ENCODE measurements at places on chromosomes 7 and 10.

- DNase-seq, result no peak
These were observed 112.5 kb downstream of the RALA start for GRCh38 chr7:39735903-39736302.

GRCh38 chr7:116432527-116432916 lies 67.0 kb upstream of the CAV2 start:
- DNase-seq, result no peak

DNA sequence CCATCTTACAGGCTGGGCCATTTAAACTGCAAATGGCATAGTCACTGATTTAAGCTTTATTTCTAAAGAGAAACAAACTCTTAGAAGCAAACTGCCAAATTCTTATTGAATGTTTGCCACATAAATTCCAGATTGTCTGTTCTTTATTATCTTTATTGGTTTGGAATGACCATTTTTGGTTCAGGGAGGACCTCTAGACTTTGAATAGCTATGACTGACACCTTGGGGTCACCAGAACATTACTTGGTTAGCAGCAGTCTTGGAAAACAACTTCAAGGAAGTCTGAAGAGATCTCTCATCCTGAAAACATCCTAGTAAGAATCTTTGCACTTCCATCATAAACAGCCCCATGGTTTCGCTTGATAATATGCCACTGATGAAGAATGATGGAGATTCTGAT lies 197.1 kb downstream of the SUGCT start:
- DNase-seq, result no peak

DNA sequence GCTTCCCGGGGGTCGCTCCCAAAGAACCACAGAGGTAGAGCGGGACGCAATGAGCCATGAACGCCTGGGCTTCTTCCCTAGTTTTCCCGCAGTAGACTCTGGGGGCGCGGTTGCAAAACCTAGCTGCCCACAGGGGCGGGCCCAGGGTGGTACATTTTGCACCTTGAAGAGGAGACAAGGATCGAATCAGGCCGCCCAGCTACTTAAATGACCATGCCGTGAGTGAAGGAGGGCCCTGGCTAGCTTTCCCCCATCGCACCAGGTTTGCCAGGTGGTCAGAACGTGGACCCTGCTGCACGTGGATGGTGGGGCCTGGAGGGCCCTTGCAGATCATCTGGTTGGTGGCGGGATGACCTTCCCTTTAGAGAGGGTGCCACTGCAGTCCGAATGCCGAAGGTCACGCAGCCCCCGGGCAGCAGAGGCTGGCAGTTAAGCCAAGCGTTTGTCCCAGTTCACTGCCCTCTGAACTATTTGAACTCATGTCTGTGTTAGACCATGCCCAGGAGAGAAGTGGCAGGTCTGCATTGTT lies 604 bp upstream of the SHTN1 start:
- DNase-seq, result peak; percentile 8

GRCh38 chr7:87223666-87224065 lies 4.1 kb upstream of the TMEM243 start:
- no peak for DNase-seq

DNA sequence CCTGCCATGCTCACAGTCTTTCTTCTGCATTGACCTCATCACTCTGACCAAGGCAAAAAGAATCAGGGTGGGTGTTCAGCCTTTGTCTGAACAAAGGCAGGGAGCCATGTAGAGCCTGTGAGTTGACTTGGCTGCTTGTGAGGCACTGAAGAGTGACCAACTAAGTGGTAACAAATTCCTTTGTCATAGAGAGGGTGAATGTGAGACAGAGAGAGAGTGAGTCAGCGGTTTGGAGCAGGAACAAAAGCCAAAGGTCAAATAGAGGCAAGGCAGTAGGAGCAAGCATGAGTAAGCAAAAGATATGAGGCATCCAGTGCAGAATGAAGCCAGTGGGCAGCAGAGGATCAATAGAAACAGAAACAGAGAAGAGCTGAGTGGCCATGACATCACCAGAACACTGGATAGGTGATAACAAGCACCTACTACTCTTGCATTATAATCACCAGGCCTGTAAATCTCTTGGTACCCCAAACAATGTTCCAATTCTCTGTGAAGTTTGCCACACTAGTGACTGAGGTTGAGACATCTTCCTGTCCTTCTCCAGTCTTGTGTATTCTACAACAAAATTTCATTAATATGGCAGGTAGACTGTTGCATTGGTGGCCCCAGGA lies 116.2 kb upstream of the LAMB4 start:
- DNase-seq, result peak; percentile 86

All from RPMI8226 (cell line).